ENCODE measurements at places on chromosomes 2 and 18.

DNA sequence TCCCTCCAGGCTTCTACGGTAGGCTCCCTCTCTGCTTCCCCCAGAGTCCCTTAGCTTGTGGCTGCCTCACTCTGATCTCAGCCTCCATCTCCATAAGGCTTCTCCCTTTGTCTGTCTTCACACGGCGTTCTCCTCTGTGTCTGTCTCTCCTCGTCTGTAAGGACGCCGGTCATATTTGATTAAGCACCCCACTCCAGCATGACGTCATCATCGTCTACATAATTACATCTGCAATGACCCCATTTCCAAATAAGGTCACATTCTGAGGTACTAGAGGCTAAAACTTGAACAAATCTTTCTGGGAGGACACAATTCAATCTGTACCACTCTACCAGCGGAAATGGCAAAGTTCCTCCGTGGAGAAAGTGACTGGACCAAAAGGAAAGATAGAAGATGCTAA lies 8.3 kb upstream of the COL6A3 start:
- no peak for DNase-seq

DNA sequence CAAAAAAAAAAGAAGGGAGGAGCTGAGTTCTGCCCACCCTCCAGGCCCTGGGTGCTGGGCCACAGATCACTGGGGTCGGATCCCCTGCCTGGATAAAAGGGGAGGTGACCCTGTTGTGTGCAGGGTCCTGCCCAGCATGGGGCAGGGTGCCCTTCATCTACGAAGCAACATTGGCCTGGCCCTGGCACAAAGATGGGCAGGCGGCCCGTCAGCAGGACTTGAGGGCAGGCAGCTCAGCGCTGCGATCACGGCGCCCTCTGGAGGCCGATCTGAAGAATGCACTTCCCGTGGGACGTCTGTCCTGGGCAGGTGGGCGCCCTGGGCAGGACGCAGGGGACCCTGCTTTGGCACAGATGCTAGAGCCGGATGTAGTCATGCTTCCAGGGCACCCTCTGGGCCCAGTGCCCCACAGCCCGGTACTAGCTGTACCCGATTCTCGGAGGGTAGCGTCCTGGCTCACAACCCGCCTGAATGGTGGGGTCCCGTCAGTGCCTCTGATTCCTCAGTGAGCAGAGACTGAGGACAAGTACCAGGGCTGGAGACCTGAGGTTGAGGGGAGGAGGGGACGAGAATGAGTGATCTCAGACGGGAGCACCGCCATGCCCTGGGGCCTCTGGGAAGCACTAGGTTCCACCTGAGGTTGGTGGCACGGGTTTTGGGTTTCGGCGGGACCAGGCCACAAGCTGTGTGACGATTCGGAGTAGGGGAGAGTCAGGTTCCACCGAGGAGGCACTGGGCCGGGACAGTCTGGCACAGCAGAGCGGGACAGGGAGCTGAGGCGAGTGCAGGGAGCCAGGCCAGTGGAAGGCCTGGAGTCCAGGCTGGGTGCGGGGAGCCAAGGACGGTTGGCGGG lies 18.0 kb downstream of the ARID5A start:
- DNase-seq, result peak; percentile 67

DNA sequence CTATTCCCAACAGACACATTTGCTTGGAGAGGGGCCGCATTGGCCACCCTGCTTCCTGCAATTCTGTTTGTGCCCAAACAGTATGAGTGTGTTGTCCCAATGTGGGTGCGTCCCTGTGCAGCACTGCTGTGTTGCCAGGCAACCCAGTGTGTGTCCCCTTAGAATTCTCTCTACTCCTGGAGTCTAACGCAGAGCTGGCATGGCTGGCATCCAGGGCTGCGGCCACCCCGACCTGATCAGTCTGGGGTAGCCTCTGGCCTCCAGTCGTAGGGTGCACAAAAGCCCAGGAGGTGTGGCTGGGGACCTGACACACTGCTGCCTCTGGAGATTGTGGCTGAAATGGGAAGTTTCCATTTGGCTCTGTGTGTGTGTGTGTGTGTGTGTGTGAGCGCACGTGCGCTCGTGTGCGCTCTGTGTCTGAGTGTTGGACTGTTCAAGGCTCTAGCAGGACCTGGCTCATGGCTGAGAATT lies 48.0 kb downstream of the TEX44 start:
- no peak for DNase-seq

DNA sequence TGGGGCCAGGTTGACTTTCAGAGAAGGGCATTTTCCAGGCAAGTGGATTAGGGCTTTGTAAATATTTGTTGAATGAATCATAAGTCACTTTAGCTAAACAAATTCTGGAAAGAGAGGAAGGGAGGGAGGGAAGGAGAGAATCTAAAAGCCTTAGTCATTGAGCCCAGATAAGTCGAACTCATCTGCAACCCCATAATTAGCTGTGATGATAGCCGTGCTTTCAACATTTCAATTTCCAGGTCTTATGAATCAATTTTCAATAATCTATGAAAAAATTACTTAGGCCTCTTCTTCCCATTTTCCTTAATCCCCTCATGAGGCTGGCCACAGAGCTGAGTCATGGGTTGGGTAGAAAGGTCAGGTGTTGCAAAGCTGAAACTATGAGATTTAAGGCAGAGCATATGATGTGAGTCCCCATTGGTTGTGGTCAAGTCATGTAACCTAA lies 111.9 kb upstream of the MAPRE2 start:
- DNase-seq, result no peak

DNA sequence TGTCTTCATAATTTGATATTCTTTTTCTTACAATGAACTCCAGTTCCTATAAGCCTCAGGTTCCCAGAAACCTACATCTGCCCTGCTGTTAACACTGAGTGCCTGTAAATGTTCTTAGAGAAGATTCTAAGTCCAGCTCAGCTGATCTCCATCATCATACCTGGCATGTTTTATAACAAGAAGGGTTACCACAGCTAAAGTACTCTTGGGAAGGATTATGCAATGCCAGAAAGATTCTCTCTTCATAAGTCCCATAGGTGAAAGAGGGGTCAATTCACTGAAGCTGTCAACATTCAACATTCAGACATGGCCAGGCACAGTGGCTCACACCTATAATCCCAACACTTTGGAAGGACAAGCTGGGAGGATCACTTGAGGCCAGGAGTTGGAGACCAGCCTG lies 31.3 kb upstream of the PTPN4 start:
- DNase-seq, result no peak

DNA sequence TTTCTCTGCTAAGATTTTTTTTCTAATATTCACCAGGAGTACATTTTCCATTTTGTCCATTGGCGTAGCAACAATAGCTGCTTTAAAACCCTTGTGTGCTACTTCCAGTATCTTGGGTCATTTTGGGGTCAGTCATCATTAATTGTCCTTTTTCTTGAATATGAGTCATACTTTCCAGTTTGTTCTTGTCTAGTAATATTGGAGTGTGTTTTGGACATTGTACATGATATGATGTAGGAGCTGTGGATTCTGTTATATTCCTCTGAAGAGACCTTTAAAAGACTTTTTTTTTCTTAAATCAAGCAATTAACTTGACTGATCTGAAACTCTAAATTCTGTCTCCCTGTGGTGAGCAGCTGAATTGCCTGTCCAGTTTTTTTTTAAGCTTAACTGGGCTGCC lies 40.8 kb downstream of the AGPS start:
- no peak for DNase-seq

- no peak for DNase-seq
Measured at GRCh38 chr2:64970495-64970894, 18.7 kb upstream of the SLC1A4 start.

DNA sequence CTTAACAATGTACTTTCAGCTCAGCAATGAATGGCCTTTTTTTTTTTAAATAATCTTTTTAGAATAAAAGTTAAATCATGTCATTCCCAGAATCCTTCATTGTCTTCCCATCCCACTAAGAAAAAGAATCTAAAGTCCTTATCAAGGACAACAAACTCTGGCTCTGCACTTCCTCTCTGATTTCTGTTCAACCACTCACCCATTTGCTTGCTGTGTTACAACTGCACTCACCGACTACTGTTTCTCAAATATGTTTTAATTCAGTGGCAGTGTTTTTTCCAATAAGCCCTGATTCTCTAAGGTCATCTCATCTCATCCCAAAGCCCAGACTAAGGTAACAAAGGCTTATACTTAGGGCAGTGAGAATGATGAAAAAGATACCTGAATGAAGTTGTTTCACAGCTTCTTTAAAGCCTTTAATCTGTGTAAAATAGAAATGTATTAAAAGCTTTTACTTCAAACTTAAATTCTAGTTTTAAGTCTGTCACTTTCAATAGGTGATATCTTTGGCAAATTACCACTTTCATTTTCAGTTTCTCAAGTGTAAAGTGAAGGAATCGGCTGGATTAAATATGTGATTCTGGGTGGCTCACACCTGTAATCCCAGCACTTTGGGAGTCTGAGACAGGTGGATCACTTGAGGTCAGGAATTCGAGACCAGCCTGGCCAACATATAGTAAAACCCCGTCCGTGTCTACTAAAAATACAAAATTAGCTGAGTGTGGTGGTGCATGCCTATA lies 87.6 kb downstream of the RBBP8 start:
- DNase-seq, result no peak

- DNase-seq, result no peak
Measured at GRCh38 chr2:177693658-177694339, 301.2 kb downstream of the AGPS start.

DNA sequence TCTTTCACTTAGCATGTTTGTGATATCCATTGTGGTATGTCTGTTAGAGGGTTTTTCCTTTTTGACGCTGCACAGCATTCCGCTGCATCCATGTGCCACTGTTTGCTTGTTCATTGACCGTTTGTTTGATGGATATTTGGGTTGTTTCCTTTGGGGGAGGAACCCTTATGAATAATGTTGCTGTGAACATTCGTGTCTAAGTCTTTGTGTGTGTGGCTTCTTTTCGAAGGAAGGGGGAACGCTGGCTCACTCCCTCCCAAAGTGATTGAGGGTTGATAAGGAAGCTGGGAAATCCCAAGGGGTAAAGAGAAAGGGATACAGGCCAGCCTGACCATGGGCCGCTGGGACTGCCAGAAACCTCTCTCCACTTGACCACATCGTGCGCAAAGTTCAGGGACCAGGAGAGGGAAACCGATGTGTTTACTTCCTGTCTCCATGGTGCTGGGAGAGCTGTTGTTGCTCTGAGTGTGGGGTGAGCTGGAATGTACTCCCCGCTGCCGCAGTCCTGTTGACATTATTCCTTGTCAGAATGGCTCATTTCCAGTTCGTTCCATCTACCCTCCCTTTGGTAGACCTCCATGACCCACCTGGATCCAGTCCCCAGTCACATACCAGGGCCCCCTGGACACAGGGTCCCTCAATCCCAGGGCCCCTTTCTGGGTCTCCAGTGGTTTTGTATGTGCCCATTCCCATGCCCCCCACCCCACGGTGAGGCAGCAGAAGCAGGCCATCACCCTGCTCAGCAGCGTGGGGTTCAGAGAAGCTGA lies 39.6 kb downstream of the HS1BP3 start:
- DNase-seq, result no peak

DNA sequence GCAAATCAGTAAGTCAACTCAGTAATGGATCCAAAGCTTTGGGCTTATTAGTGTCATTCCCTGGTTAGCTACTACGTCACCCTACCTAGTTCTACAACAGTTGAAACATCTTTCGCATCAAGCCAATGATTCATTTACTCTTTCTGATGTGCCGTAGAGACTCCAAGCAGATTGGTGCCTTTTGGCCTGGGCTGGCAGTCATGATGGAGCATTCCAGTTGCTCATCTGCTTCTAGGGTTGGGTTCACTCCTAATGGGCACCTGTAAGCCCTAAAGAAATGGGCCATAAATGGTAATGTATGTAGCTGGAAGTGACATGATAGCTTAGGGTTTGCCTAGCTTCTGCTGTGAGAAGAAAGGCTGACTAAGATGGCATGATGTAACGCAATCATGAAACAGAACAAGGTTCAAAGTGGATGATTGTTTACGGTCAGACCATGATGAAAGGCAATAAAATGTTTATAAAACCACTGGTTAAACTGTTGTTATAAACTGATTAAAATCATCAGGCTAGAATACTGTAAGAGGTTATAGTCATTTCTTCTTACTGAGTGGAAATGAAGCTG lies 20.4 kb upstream of the CCL20 start:
- no peak for DNase-seq

DNA sequence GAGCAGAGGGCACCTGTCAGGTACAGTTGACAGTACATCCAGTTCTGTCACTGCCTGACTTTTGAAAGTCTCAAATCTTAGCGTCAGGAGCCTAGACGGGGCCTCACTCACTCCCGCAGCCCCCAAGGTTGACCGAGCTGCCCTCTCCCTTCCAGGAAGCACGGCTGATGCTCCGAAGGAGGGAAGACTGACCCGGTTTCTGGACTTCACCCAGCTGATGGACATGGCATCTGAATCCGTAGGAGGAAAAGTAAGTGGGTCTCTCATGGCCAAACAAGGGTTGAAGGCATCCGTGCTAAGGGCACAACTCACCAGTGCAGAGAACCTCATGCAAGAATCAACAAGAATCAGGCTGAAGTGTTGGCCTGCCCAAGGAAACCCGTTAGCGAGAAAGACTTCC lies 12.9 kb downstream of the ALLC start:
- DNase-seq, result no peak

DNA sequence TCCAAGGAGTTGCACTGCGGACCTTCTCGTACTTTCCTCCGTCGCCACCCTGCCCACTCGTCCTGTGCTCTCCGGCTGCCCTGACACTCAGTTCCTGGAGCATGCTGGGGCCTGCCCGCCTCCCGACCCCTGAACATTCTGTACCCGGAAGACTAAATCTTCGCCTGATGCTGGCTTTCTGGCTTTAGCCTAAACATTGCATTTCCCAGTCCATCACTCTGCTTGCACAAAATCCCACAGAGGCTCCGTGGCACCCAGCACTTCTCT lies 550 bp upstream of the SFXN5 start:
- no peak for DNase-seq

DNA sequence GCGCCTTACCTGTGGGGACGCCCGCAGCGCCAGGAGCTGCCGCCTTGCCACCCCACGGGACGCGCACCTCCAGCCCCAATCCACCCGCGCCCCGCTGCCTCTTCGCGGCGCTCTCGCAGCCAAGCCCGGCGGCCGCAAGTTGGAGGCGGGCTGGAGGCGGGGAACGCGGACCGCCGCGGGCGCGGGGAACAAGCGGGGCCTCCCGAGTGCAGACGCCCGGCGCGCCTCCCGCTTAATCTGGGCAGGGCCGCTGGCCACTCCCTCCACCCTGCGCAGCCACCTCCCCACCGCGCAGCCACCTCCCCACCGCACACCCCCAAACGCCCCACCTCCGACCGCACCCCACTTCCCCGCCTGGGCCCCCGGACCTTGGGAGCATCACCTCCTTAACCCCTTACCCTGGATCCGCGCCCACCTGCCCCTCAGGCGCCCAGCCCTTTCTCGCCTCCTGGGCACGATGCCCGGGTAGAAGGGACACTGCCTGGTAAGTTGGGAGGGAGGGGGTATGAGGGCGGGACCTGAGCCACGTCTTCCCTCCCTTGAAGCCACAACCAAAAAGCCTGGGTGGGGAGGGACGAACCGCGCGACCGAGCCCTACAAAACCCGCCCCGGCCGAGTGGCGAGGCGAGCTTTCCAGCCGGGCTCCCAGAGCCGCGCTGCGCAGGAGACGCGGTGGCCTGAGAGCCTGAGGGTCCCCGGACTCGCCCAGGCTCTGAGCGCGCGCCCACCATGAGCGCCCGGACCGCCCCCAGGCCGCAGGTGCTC lies at the start of the genes COL4A3 and COL4A4:
TSS of gene COL4A3 (plus strand) at position 627 of the 765 bp plus-strand sequence. CDS start at position 730, 103 bp downstream.
TSS of gene COL4A4 (minus strand) at position 208 of the 765 bp plus-strand sequence. CDS start 16,722 bp downstream, outside the sequence.
- DNase-seq, result no peak

- DNase-seq, result no peak
Measured at GRCh38 chr2:172196768-172197431, 94.2 kb upstream of the DLX2 start.

All from CD8-positive, alpha-beta memory T cell (primary cell).